CD4-positive, alpha-beta T cell treated with Interleukin-4 for 1 hour (primary cell): ENCODE measurements at places on chromosomes 12 and 14.

GRCh38 chr14:80275208-80275850, 64.0 kb upstream of the DIO2 start:
- no peak for DNase-seq

- DNase-seq: no peak
These were observed 10.6 kb downstream of the FICD start for GRCh38 chr12:108525681-108526080.

DNA sequence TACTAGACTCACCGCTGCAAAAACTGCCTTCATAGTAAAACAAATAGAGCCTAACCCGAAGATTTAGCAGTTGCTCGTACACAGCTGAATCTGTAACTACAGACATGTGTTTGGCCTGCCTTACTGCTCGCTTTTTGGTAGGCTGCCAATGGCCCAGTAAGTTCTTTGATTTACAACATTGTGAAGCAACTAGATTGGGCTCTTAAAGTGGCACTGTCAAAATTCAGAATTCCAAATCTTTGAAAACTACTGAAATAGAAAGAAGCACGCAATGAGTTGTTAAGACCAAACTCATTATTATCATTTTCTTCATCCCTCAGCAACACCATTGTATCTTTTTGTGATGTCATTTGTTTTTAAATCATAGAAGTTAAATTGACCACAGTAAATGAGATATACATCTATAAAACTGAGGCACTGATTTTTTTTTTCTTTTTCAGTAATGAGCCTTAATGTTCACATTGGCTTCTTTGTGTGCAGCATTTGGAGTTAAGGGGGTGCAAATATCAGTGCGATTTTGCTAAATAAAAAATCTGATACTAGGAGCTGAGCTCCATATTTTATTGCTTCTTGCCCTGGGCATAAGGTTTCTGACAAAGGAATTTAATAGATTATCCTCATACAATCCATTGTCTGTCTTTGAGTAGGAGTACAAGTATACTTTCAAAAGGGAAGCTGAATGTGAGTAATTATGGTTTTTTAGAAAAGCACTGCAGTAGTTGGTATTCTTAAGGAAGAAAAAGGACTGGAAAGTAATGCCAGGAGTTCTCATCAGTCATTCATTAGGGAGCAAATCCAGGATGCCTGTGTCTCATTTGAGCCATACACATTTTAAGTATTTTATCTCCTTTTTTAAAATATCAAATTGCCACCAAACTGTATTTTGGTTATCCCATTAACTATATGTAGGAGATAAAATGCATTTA, 138.5 kb downstream of the KICS2 start:
- DNase-seq: no peak

DNA sequence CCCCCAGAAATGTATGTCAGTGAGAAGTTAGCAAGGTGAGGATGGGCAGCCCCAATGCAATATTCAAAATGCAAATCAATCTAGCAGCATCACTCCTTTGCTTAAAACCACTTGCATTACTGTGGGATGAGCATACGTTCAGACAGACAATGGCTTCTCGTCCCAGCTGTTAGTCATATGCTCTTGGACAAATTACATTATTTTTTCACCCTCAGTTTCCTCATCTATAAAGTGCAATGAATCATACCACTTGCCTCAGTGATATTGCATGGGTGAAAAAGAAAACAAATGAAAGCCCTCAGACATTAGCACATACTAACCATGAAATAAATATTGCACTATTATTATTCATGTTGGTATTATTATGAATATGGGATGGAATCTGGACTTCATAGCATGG, 132.3 kb downstream of the C12orf75 start:
- no peak for DNase-seq

- no peak for DNase-seq
These were observed 320.7 kb downstream of the BTG1 start for GRCh38 chr12:91824991-91825390.

DNA sequence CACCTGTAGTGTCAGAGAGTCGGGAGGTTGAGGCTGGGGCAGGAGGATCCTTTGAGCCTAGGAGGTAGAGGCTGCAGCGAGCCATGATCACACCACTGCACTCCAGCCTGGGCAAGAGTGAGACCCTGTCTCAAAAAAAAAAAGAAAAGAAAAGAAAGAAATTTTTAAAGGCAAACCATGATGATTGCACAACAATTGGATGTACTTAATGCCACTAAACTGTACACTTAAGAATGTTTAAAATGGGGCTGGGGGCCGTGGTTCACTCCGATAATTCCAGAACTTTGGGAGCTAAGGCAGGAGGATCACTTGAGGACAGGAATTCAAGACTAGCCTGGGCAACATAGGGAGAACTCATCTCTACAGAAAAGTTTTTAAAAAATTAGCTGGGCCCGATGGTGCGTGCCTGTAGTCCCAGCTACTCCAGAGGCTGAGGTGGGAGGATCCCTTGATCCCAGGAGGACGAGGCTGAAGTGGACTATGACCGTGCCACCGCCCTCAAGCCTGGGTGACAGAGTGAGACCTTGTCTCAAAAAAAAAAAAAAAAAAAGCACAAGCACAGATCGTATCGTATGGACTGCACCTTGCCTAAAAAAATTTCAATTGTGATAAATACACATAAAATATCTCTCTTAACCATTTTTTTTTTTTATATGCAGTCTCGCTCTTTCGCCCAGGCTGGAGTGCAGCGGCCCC, 32.7 kb downstream of the JAG2 start:
- no peak for DNase-seq

GRCh38 chr14:75132382-75133086, 5.7 kb upstream of the NEK9 start:
- peak; percentile 65 for DNase-seq

GRCh38 chr14:24817212-24818057, 183.4 kb upstream of the GZMB start:
- DNase-seq: no peak
